G401 (cell line): ENCODE measurements at places on chromosomes 12 and 14. TPM values are rescaled to one million over a fixed set of nuclear protein-coding genes. Genes with fewer than 3 reads are reported as not detected.
A peak's percentile ranks its signal among the peaks of the same experiment; 100 is the strongest.

- no peak for DNase-seq
Measured at GRCh38 chr14:92982956-92983355, 60.0 kb downstream of the CHGA start.

DNA sequence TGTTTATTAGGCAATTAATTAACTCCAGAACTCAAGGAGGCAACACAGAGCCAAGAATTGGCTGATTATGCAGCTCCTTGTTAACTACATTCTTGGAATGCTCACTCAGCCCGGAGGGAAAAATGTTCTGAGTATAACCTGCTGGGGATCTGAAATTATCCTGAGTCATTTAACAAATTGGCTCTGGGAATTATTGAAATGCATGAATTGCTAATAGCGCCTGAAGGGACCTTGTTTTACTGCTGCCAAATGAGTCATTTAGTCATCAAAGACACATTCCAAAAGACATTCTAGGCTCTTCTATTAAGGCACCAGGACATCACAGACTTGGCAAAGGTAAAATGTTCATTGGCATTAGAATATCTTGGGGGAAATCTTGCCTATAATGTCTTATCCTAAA is 13.0 kb downstream of the TMEM52B start:
- peak; percentile 15 for DNase-seq

BHLHE41 gene
- 1.4 and 2.8 TPM in 2 replicates for total RNA-seq

DNA sequence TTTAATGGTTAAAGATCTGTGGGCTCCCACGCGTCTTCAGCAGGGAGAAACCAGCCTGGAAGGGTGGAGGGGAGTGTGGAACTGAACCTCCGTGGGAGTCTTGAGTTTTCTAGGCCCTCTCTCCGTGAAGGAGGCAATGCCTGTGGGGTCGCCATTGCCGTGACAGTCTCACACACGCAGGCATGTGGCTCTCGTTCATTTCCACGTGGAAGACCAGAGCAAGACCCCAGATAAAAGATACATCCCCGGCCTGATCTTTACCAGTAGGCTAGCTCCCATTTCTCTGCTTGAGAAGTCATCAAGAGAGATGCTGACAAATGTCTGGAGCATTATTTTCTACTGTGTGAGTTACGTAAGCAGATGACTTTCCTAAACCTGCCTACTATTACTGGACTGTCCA is 491.7 kb upstream of the LMO3 start:
- DNase-seq, result no peak

DNA sequence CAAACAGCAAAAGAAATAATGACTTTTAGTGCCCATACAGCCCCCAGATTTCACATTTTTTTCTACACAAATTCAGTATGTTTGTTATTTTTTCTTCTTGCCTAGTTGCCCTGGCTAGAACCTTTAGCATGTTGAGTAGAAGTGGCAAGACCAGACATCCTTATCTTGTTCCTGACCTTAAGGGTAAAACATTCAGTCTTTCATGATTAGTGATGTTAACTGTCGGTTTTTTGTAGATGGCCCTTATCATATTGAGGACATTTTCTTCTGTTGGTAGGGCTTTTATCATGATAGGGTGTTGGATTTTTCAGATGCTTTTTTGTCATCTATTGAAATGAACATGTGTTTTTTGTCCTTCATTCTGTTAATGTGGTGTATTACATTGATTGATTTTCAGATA is 17.1 kb downstream of the IRAK3 start:
- DNase-seq, result no peak

GRCh38 chr14:65001723-65002122 is 15.0 kb downstream of the FNTB start:
- DNase-seq, result no peak

DNA sequence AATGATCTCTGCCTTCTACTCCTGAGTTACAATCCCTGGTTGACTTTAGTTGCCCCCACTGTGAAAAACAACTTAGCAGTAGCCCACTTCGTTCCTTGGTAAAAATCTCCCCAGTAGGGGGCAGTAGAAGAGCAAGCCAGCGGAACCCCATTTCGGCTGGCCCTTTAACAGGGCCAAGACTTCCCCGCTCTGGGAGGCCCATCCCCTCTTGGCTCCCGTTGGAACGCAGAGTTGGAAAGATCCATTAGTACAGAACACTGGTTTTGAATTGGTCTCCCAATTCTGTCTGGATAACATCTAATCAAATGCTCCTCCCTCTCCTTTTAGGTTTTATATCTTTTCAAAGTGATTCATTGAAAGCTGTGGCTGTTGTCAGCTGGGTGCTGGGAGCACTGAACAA is 1133.3 kb downstream of the BCL11B start:
- no peak for DNase-seq

CMKLR1 gene
- not detected in 2 replicates for total RNA-seq

GRCh38 chr12:95224202-95225170 is 6.9 kb downstream of the VEZT start:
- no peak for DNase-seq

DNA sequence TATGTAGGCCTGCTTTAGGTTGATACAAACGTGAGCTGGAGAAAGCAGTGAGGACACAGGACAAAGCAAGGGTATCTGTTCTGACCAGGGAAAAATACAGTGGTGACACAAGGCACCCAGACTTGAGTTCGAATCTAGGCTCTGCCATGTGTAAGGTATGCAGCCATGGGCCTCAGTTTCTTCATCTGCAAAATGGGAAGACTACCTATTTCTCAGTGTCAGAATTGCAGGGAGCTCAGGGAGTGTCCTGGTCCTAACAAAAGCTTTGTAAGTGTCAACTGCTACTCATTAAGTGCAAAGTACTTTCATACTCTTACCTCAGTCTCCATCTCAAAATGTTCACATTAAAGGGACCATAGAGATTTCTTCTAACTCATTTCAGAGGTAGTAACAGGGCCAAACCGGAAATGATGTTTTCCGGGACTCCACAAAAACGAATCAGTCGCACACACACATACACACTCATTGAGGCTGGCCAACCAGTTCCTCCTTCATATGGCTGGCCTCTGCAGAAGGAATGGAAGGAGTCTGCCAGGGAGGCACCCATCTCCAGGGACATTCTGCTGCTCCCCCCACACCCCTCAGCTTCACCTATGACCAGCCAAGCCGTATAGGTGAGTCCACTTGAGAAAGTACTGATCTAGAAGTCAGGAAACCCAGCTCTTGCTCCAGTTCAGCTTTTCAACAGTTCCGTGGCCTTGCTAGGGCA is 7.8 kb downstream of the CTDSP2 start:
- no peak for DNase-seq

GRCh38 chr14:69694730-69695281 is 72.1 kb upstream of the SRSF5 start:
- DNase-seq, result peak; percentile 80

DNA sequence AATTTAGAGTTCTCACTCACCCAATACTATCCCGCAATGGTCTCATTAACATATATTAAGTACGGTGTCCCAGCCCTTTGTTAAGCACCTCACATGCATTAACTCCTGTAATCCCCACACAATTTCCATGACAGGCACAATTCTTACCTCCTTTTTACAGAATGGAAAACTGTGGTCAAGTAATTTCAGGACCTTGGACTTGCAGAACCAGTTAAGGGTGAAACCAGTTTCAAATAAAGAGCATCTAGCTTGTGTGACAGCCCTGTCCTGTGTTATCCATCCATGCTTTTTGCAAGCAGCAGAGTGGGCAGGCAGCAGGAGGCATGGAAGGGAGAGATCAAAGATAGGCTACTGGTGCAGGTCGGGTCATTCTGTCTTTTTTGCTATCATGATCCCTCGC is 470.8 kb downstream of the NELL2 start:
- no peak for DNase-seq

DNA sequence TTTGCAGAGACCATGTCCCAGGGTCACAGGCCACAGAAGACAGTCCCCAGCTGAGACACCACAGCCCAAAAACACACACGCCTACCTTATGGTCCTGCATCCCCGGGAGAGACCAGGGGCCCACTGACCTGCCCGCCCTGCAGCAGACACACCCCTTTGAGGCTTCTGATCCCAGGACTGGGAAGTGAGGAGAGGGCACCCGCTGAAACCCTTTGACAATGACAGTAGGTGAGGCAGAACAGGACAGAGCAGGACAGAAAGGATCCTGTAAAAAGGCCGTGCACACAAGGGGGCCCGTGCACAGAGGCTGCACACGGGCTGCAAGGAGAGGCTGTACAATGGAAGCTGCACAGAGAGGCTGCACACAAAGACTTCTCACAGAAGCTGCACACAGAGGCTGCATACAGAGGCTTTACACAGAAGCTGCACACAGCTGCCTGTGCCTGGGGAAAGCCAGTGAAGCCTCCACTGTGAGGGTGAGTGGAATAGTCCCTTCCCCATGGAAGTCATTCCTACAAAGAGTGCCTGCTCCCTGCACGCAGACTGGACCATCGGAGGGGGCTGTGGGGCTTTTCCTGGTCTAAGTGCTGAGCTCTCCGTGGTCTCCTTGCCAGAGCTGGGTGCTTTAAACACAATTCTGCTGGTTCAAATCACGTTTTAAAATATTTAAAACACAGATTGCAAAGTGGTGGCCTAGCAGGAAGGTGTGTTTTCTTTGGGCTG is 16.6 kb upstream of the SFSWAP start:
- no peak for DNase-seq

PPFIBP1 gene
- 27.1 and 43.4 TPM in 2 replicates for total RNA-seq

FLRT2 gene
- not detected in 2 replicates for total RNA-seq

DNA sequence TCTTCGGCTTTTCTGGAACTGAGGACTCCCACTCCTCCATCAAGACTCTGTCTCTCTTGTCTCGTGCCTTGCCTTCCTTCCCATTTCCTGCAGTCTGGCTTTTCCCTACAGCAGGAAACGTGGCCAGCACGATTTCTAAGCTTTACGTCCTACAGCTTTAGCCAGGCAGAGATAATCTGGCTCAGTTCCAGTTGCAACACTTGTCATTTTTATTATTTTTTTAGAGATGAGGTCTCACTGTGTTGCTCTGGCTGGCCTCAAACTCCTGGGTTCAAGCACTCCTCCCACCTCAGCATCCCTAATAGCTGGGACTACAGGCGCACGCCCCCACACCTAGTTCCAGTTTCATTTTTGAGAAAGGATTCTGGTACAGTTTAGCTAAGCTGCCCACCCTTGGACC is 19.9 kb downstream of the CALM1 start:
- no peak for DNase-seq

CATSPERB gene
- not detected in 2 replicates for total RNA-seq

DLGAP5 gene
- total RNA-seq, result 63.1 and 109 TPM in 2 replicates

- peak; percentile 64 for DNase-seq
Measured at GRCh38 chr14:55153951-55154350, 24.9 kb downstream of the LGALS3 start.

DNA sequence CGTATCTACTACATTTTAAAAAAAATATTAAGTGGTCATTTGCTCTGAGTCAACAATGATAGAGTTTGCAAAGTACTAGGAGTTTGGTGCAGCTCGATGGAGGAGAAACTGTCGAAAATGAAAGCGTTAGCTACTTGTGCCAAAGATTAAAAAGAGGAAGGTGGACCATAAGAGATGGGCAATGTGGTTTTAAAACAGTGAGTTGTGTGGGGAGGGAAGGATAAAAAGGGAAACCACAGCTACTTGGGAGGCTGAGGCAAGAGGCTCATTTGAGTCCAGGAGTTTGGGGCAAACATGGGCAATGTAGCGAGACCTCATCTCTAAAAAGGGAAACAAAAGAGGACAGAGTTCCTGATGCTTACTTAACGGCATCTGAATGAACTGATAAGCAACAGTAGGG is 18.2 kb upstream of the STRAP start:
- DNase-seq, result no peak

CCDC38 gene
- total RNA-seq, result not detected in 2 replicates

GRCh38 chr12:46659032-46659650 is 166.7 kb downstream of the SLC38A4 start:
- no peak for DNase-seq

ATP6V1D gene
- 158 and 168 TPM in 2 replicates for total RNA-seq

DNA sequence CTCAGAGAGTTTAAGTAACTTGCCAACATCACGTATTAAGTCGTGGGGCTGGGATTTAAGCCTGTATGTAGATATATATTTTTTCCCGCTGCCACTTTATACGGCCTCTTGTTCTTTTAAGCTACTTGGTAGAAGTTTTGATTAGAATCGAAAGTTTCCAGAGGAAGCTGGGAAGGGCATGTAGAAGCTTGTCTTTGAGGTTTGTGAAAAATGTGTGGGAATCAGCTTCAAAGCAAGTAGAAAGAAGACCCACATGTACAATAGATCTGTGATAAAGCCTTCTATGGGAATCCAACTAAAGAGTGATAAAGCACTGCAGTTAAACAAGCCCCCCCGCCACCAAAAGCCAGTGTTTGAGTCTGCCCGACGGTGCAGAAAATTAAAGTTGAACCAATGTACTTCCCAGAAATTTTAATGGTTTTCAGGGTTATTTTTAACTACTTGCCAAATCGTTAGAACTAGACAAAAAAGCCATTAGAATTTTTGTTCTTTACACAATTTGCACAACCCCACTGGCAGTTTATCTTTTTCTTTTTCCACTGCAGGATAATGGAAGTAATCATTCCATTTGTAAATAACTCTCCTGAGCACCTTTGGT is 25.5 kb downstream of the SERPINA11 start:
- no peak for DNase-seq

GRCh38 chr12:32515137-32515873 is 115.9 kb downstream of the FGD4 start:
- DNase-seq, result no peak

DNA sequence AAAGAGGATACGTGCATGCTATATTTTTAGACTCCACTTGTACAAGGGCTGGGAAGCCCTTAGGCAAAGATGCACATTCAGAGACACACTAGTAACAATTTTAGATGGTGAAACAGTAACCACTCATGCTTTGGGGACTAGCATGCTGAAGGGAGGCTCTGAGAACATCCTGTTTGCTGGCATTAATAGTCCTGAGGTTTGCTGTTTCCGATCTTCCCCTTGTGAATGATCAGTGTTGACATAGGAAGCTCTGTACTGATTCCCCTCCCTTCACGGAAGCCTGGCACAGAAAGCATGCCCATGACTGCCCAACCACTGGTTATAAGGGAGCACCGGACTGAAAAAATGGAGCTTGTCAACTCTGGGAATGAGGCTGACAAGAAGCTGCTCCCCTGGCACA is 164.6 kb downstream of the GCH1 start:
- no peak for DNase-seq

DNA sequence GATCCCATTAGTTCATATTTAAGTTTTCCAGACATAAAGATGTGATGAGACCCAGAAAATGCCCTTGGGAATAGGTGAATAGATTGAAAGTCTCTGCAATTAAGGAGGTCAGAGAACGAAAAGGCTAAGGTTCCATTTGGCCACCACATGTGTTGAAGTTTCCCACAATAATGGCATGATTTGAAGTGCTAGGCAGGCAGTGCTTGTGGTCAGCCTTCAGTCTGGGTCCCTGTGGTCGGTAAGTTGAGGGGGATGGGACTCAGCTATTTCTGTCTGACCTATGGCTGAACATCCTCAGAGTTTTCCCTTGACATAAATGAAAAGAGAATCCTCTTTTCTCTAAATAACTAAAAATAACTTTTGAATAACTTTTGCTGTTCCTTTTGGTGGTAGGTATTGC is 92.4 kb downstream of the PELI2 start:
- no peak for DNase-seq
